ENCODE measurements at places on chromosomes 13 and 19. TPM values are rescaled to one million over a fixed set of nuclear protein-coding genes. Genes with fewer than 3 reads are reported as not detected.

The TMEM38A gene
- polyA plus RNA-seq, result 8.0 TPM

The TMEM59L gene
- 1.9 TPM for polyA plus RNA-seq

GRCh38 chr13:30722361-30722760 is 13.0 kb upstream of the ALOX5AP start:
- DNase-seq, result no peak

DNA sequence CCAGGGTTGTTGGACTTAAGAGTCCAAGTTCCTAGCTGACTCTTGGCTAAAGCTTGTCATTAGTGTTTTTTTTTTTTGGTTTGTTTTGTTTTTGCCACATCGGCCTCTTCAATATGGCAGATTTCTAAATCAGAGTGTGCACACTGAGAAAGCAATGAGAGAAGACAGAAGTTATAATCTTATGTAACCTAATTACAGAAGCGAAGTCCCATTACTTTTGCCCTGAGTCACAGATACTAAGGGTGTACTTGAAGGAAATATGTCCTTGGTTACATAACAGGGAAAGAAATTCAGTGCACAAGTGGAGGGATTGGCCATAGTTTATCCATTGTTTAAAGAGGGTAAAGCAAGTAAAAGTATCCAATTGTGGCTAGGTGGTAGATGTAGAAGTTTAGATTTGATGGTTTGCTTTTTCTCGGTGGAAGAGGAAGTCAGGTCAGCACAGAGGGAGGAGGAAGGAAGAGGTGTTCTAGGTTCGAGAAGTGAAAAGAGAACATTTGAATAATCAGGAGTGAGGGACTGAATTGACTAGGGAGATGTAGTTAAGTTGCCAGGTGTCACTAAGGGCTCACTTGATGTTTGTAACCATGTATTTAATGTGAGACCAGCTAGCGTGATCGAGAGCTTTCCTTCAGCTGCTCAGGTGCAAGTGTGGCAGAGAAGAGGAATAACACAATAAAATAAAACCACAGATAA is 12.2 kb downstream of the GTF2F2 start:
- no peak for DNase-seq

DNA sequence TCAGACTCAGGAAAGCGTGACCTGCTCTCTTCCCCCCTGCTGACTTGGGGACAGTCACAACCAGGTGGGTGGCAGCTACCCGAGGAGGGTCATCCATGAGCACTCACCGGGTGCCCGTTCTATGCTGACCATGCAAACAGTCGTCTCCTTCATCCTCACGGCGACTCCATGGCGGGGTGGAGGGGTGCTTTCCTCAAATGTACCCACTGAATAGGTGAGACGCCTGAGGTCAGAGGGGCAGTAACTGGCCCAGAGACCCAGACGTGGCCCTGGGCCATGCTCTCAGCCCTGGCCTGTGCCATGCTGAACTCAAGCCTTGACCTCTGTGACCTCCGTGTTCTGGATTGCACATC is 59.2 kb upstream of the TPM4 start:
- no peak for DNase-seq

DNA sequence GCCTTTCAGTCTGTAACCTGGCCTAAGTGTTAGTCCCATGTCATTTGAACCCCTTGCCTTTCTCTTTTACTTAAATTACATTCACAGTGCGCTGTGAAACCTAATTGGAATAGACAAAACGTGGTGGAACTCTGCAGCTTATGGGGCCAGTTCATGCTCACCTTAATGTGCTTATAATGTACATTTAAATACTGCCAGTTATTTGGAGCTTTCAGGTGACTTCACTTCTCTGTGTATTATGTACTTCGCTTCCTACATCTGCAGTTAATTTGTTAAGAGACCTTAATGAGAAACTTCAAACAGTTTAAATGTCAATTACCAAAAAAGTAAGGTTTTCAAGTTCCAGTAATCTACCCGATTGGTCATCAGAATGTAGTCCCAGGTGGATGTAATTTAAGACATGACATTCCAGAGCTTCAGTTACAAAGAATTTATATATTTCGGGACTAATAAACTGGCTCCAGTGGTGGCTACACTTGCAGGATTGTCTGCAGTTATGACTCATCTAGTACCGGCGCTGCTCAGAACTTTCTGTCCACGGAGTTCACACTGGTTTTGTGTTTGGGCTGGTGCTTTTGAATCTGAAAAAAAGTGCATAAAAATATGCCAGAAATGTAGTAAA is 125.3 kb downstream of the TM9SF2 start:
- no peak for DNase-seq

GRCh38 chr19:41668315-41668714 is 19.8 kb downstream of the CEACAM7 start:
- DNase-seq, result no peak

DNA sequence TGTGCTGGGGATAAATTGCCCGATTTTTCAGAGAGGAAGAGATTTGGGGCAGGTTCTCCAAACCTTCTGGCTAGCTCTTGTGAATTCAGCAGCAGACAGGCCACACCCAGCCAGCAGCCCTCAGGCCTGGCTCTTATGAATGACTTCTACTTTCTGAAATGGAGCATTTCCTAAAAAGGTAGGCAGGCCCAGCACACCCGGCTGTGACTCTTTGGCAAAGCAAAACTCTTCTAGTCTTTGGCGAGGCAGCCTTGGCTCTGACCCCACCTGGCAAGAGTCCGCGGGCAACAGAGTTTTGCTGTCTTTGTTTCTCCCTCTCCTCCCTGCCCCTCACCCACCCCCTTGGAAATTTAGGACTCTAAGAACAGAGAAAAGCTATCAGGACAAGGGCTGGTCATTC is 221.2 kb downstream of the ZNF536 start:
- no peak for DNase-seq

DNA sequence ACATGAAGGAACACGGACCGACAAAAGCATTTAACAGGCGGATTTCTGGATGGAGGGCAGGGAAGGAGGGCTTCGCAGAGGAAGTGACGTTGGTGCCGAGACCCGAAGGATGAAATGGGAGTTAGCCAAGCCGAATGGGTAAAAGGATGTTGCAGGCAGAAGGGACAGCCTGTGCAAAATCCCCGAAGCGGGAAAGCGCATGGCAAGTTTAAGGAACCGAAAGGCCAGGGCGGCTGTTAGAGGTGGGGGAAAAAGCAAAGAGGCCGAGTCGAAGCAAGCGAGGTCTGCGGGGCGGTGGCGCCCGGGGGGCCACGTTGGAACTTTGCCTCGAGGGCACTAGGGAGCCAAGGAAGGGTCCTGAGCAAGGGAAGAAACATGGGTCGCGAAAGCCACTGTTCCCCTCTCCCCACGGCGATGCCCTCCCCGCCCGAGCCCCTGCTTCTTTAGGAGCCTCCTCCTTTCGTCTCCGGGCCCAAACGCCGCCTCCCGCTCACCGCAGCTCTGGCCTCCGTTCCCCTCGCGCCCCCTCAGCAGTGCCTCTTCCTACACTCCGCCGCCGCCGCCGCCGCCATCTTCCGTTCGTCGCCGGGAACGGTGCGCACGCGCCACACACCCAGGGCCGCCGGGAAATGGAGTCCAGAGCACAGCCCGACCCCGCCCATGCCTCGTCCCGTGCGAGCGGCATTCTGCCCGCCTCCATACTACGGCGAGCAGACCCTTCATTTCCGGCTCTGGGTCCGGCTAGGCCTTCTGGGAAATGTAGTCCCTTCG is at the start of gene SYMPK:
TSS of gene SYMPK (minus strand) at position 584 of the 771 bp plus-strand sequence. CDS start 8,652 bp downstream, outside the sequence.
- DNase-seq, result peak; percentile 95

DNA sequence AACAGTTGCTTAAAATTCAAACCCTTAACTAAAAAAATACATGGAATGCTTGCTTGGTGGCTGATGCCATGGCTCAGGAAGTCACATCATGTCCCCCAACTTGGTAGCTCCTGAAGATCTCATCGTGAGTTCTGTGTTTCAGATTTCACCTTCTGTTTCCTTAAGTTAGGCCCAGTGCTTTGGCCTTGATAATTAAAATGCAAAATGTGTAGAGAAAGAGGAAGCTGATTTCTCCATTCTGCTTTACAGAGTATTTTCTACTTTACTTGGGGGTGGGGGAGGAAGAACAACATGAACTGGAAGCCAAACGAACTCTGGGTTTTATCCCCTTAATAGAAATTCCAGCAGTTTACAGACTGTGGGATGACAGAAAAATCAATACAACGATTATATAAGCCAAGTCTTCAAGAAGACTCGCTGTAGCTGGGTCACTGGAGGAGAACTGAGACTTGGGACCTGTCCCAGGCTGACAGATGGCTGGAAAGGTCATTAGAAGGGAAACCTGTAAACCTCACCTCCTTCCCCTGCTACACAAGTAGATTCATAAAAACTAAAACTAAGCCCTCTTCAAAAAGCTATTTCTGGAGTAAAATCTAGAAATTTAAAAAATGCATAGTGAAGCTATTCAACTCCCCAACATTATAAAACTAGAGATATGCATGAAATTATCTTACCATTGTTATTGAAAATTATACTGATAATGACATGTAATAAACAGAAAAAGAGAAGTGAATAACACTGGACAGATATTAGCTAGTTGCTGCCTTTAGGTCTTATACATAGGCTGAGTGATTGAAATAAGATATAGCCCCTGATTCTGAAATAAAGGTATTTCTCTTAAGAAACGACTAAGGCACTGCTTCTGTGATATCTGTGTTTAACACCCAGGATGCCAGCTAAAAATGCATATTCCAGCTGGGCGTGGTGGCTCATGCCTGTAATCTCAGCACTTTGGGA is 22.1 kb upstream of the GGACT start:
- no peak for DNase-seq

GRCh38 chr13:44176173-44176572 is 197.5 kb upstream of the SERP2 start:
- DNase-seq, result no peak

- DNase-seq, result no peak
Observed at GRCh38 chr13:25561812-25562211, 190.0 kb downstream of the ATP8A2 start.

DNA sequence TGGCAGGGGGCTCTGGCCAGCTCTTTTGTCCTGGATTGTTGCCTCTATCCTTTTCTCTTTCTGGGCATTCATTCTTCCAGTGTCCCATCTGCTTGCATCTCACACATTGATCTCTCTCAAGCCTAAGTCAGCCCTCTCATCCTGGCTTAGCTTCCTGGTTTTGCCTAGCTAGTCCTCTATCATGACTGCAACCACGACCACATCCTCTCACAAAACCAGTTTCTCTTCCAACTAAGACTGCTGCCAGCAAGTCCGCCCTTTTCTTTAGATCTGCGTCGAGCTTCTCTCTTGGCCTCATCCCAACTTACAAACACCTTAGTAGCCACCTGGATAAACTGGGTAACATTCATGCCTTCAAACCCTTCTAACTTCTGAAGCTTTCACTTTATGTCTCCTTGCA is 212.2 kb upstream of the HTR2A start:
- DNase-seq, result no peak

DNA sequence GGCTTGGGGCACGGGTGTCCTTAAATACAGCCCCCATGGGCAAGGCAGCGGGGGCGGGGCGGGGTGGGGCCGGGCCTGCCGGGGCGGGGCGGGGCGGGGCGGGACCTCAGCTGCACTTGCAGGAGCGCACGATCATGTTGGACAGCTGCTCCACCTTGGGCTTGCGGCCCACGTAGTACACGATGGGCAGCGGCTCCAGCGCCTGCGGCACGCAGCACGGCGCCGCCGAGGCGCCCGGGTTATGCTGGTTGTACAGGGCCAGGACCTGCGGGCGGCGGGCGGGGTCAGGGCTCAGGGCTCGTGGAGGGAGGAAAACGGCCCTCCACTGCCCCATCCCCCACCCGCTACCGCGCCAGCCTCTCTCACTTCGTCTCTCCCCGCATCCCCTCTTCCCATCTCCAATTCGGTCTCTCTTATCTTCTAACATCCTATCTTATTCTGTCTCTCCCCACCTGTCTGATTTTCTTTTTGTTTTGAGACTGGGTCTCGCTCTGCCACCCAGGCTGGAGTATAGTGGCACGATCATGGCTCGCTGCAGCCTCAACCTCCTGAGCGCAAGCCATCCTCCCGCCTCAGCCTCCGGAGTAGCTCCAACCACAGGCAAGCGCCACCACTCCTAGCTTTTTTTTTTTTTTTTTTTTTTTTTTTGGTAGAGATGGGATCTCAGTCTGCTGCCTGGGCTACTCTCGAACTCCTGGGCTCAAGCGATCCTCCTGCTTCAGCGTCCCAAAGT is 21.1 kb downstream of the CCDC97 start:
- DNase-seq, result no peak

Measured in right renal cortex interstitium (tissue), 3 donors.